ENCODE measurements at places on chromosomes 5 and 9.

DNA sequence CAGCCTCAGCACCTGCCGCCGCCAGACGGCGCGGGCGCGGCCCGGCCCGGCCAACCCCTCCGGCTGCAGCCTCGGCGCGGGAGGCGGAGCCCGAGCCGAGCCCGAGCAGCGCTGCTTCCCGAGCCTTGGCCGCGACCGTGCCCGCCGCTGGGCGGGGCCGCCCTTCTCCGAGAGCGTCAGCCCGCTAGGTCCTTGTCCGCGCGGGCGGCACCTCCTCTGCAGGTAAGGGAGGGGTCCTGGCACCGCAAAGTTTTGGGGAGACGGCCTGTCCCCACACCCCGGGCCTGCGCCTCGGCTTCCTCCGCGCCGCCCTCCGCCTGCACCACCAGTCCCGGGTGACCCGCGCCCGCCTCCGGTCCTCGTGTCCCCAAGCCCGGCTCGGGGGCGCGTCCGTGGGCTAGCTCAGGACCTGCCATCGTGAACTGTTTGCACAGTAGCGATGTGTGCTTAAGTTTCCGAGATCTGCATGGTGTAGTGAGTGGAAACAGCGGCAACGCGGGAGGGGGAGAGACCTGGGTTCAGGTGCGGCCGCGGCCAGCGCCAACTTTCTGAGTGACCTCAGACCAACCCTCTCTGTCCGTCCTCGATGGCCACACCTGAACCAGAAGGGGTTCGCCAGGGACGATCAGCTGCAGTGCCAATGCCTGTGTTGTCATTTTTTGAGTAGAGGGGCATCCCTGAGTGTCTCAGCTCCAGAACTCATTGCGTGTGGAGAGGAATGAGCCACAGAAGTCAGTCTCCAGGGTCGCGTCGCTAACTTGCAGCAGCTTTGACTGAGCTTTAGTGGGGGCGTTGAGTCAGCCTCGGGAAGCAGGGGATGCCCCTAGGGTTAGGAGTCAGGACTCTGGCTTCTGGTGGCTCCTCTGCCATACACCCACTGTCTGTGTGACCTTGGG, at the start of gene FRMPD1:
FRMPD1 (plus strand) TSS at position 82 of the 896 bp plus-strand sequence. CDS start 41,688 bp downstream, outside the sequence.
- DNase-seq, result peak; percentile 52

DNA sequence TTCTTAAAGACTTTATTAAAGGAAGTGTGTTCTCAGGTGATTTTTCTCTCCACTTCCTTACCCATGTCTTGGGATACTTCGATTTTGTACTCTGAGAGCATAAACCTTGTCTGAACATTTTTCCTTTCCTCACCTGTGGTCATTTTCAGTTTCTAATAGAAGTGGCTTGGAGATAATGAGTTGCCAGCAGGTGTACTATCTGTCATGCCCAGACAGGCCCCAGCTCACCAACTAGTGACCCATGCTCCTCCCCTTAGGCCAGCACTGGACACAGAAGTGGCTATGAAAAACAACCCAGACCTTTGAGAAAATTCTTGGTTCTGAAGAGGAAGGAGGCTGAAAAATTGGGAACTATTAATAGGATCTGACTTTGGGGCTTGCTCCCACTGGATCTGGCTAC, 49.2 kb upstream of the SMIM32 start:
- DNase-seq, result no peak

DNA sequence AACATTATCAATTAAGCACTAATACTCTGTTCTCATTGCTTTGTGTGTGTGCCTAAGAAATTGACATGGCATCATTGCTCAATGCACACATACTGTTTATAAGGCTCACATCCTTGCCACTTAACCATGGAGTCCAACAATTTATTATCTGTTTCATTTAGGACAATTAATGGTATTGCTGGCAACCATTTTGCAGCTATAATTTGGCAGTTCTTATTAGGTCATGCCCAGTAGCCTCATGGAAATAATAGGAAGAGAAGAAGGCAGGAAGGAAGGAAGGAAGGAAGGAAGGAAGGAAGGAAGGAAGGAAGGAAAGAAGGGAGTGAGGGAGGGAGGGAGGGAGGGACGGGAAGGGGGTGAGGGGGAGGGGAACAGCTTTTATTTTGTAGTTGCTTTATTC, 285.5 kb upstream of the SLC24A2 start:
- DNase-seq, result no peak

DNA sequence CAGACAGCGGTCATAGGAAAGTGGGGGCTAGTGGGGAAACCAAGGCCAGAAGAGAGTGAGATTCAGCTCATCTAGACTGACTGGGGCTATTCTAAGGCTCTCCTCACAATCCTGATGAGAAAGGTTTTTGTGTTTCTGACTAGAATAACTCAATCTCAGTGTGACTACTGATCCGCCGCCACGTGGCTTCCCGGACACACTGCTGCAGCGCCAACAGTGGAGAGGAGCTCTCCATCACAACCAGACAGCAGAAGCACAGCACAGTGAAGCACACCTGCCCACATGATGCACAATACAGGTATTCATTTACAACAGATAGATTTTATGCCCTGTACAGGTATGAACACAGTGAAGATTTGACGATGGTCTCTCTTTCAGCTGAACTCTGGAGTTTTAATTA, 25.4 kb downstream of the NREP start:
- DNase-seq, result no peak

- DNase-seq, result no peak
Measured at GRCh38 chr9:115849679-115850412, 303.7 kb upstream of the PAPPA start.

GRCh38 chr9:68418259-68418845, 61.9 kb downstream of the PGM5 start:
- no peak for DNase-seq

- DNase-seq, result no peak
Measured at GRCh38 chr9:96688187-96688586, 33.1 kb upstream of the PRXL2C start.

DNA sequence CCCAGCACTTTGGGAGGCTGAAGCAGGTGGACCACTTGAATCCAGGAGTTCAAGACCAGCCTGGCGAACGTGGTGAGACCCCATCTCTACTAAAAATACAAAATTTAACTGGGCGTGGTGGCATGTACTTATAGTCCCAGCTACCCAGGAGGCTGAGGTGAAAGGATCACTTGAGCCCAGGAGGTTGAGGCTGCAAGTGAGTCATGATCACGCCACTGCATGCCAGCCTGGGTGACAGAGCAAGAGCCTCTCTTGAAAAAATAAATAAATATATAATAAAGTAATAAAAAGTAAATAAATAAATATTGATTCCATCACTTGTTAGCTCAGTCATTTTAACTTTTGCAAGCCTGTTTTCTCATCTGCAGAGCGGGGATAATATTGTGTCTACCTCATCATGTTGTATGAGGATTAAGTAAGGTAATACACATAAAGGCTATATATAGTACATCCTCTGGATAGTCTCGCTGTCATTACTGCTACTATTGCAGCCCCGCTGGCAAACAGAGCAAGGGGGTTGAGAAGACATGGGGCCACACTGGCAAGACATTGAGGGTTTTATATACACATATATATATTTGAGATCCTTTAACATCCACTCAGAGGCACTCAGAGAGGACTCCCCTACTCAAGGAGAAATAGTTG, 210.9 kb downstream of the C9orf152 start:
- DNase-seq, result no peak

DNA sequence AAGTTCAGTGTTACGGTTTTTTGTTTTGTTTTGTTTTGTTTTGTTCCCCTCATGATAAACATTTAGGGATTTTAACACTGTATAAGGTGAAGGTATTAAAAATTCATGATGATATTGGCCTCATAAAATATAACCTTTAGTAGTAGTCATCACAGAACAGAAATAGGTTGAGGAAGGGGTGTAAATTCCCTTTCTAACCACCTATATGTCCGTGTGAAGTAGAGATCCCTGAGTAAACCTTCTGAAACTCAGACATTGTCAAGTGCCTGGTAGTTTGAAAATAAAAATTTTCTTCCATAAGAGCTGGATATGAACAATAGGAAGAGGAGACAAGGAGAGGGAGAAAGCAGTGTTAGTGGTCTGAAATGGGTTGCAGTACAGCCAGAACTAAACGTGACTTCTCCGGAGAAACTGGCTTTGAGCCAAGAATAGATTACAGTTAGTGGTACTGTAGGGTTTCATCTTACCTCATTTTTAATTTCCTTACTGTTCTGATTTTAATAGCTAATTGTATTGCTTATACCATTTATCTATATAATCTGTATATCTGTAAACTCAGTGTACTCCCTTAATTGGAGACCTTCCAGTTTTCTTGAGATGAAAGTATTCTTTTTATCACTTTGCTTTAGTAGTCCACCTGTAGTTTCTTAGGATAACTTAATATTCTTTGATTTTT, 18.3 kb downstream of the UGCG start:
- peak; percentile 34 for DNase-seq

GRCh38 chr5:67353500-67354450, 157.2 kb upstream of the CD180 start:
- no peak for DNase-seq

DNA sequence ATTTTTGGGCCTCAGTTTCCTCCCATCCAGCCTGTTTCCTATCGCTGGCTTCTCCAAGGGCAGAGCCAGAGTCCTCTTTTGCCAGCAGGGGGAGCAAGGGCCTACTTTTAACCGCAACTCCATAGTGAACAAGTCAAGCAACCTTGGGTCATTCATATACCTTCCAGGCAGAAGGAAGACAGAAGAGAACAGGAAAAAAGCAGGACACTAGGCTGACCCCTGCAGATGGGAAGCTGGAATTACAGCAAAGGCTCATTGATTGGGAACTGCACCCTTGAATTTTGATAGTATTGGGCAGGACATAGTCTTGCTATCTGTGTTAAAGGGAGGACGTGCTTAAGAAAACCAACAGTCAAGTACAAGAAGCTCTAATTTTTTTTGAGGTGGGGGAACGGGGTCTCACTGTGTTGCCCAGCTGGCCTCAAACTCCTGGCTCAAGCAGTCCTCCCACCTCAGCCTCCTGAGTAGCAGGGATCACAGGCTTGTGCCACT, 30.1 kb downstream of the QRFP start:
- DNase-seq, result peak; percentile 52

DNA sequence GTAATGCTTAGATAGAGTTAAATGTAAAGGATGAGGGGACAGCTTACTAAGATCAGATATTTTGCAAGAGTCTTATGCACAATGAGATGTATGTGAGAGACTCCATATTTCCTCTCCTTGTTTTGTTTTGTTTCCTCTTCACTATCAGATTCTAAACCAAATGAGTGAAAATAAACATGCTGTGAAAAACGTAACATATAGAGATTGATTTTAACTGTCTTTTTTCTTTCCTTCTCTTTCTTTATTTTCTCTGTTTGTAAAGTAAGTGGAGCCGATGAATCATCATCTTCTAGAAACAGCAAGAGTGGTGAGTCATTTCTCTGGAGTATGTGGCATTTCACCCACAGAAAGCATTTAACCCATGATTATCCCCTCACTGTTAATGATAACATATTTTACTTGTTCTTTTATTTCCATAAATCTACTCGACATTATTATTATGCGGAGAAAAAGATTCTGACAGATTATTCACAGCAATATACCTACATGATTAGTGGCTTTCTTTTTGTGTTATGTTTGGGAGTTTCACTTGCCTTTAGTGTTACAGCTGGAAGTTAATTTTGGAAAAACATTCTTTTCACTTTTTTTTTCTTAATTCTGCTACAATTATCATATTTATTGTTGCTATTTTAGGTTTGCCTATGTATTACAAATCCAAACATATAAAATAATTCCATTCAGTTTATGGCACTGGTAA, 2.1 kb upstream of the ANXA1 start:
- DNase-seq, result peak; percentile 66

- no peak for DNase-seq
Measured at GRCh38 chr9:31908158-31908890, 476.1 kb upstream of the ACO1 start.

DNA sequence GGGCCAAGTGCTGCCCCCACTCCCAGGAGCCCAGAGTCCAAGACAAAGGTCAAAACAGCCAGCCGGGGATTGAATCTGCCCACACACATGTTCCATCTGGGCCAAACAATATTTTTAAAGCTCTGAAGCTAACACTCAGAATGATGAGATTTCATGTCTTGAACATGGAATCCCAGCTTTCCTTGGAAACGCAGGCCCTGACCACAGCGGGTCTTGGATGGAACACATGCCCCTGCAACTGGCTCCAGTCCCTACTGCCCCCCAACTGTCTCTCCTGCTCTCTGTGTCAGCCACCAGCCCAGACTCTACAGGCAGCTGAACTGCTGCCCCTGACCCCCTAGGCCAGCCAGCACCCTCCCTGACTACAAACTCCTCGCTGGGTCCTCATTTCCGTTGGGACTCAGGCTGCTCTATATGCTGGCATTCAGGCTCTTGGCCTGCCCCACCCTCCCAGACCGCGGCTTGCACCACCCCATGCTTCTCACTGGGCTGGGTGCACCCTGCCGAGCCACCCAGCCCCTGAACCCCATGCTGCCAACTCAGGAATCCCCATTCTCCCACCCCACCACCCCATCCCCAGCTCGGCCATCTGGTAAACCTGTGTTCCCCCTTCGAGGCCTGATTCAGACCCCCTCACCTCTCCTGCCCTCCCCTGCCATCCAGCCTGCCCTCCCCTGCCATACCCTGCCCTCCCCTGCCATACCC, 71.7 kb downstream of the ADAMTS2 start:
- no peak for DNase-seq

- DNase-seq, result no peak
Measured at GRCh38 chr9:19965336-19965735, 176.5 kb upstream of the SLC24A2 start.

DNA sequence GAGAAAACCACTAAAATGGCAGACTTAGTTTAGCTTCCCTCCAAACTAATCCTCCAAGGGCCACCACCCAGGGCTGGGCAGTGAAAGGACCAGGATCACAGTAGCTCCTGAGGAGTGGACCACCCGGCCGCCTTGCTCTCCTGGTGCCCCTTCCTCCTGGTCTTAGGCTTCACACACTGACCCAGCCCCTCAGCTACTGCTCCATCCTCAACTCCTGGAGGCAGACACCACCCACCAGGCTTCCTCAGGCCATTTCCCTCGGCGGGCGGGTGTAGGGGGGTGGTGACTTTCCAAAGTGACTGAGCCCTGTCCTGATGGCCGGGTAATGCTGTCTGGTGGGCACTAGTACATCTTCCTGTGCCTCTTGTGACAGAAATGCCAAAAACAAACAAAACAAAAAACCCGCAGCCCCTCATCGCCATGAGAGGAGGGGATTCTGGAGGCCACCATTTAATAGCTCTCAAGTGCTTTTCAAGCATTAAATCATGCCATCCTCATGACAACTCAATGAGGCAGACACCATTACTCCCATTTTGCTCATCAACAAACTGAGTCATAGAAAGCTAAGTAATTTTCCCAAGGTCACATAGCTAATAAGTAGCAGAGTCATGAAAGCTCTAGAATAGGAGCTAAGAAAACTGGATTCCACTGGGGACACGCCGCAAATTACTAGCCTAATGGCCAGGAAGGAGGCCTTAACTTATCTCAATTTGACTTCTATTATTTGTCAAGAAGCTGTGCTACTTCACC, 91.3 kb upstream of the LRRTM2 start:
- no peak for DNase-seq

Data from CD4-positive, alpha-beta T cell treated with Interleukin-10 for 1 hour (primary cell).